ENCODE measurements at places on chromosomes 11 and 22.

GRCh38 chr22:48407256-48407955 is 1420.3 kb downstream of the BRD1 start:
- no peak for DNase-seq

GRCh38 chr11:101620026-101620425 is 36.2 kb upstream of the TRPC6 start:
- no peak for DNase-seq

GRCh38 chr11:102485095-102485722 is 32.6 kb upstream of the TMEM123 start:
- DNase-seq, result no peak

GRCh38 chr11:47571895-47572294 is 6.5 kb downstream of the PTPMT1 start:
- DNase-seq, result no peak

DNA sequence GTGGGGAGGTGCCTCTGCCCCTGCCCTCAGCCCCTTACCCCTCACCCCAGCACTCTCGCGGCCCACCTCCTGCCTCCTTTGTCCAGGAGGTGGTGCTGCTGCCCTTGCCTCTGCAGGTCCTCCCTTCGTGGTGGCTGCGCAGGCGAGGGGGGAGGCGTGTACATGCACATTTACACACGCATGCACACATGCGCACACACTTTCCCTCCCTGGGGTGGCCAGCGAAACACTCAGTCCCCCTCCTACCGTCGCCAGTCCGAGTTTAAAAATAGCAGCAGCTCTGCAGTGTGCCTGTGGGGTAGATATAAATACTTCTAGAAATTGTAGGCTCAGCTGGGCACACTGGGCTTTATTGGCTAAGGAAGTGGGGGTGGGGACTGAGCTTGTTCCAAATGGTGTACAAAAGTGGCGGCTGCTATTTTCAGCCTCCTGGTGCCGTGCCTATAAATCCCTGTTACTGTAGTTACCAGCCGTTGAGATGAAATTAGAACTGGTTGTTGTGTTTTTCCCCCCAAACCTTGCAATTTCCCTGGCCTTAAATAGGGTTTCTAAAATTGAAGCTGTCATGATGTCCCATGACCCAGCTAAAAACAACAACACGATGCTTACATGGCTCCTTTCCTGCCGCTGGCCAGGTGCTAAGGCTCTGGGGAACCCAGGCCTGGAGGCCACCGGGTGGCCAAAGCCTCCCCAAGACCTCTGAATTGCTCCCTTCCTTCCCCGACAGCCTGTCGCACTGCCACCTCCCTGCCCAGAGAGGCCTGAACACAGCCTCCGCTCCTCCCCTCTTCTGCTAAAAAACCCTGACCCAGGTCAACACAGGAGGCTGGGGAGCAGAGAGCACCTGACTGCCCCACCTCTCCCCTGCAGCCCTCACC is 12.4 kb downstream of the PICK1 start:
- DNase-seq, result peak; percentile 49

DNA sequence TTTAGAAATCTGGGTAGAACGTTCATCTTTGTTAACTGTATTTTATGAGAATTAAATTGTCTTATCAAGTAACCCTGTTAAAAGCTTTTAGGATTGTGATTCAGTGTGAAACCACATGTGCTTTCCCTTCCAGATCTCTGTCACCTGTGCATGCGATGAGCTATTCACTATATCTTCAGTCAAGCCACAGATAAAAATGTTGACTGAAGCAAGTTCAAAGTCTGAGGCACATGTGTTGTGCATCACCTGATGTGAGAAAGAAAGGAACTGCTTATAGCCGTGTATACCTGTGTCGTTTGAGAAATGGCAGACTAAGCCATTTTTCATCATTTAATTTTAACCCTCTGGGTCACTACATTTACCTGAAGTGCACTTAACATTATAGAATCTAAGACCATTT is 1088.9 kb upstream of the TENM4 start:
- DNase-seq, result no peak

- no peak for DNase-seq
Measured at GRCh38 chr11:76856106-76856505, 4.6 kb upstream of the ACER3 start.

- peak; percentile 87 for DNase-seq
Measured at GRCh38 chr22:41401781-41402648, 20.3 kb downstream of the TEF start.

DNA sequence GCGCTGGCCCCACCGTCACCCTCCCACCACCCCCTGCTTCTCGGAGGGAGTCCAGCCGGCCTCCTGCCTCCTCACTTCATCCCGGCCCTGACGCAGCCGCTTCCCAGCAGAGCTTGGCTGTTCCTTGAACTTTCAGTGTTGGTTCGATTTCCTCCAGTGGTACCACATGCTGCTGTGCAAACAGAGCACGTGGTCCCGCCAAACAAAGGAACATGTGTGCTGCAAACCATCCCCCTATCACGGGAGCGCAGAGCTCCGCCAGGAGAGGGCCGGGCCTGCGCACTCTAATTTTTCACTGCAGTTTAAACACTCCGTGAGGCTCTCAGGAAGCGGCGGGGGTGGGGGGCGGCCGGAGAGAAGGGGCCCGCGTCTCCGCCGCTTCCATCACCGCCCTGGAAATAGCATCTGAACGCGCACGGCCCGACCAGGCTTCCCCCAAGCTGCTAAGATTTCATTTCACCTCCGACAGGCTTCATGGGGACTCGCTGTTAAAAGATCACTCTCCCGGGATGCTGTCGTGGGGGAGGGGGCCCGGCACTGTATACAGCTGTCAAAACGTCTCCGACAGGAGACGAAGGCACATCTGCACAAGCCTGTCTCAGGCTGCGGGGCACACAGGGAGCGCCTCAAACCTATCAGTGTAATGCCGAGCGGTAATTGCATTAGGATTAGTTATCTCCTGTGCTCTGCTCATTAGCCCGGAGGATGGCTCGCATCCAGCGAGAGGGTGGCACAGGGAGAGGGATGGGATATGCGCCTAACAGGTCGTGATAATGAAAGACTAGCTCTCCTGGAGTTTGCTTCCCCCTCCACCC is 269.9 kb upstream of the SORL1-AS1 start:
- peak; percentile 94 for DNase-seq

- DNase-seq, result no peak
Measured at GRCh38 chr11:105611572-105612441, 1.9 kb downstream of the GRIA4 start.

DNA sequence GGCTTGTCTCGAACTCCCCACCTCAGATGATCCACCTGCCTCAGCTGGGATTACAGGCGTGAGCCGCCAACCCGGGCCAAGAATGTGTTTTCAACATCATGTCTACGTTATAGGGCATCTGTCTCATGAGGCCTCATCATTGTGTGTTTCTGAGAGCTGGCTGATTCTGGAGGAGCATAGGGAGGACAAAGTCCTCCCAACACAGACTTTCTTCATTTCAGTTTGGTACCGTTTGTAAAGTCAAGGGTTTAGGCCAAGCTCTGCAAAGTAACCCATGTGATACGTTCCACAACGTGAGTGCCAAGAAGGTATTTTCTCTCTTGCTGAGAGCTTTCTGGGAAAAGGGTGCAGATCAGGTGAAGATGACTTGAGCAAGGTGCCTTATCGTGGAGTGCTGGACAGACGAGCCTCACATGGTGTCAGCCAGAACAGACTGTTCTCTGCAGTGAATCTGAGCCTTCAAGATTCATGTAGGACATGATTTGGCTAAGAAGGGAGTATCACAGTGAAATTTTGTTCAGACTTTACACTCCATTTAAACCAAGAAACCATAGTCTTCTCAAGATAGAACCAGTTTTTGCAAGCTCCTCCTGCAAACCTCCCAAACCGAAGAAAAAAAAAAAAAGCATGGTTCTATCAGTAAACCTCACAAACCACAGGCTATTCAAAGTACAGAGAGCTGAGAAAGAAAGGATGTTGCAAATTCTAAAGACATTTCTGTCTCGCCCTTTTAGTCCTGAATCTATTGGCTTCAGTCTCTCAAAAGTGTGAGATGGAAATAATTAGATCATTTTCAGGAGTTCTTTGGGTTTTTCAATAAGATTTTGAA is 71.7 kb downstream of the DBX1 start:
- DNase-seq, result no peak

DNA sequence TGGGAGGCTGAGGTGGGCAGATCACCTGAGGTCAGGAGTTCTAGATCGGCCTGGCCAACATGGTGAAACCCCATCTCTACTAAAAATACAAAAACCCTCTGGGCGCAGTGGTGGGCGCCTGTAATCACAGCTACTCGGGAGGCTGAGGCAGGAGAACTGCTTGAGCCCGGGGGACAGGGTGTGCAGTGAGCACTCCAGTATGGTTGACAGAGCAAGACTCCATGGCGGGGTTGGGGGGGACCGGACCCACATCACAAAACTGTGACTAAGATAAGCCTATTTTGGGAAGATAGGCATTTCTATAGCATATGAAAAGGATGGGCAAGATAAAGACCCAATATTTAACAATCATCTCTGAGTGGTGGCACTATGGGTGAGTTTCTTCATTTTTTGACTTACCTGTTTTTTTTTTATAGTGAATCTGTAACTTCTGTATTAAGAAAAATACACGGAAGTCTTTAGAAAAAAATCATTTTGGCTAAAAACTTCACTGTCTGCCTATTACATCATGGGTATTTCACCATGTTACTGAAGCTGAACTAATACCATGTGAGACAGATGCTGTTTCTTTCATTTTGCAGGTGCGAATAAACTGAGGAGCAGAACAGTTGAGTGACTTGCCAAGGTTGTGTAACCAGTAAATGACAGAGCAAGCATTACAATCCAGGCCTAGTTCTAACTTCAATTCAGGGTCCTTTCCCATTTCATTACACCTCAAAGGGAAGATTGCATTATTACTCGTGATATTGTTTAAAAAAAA is 2.5 kb downstream of the CELF1 start:
- no peak for DNase-seq

DNA sequence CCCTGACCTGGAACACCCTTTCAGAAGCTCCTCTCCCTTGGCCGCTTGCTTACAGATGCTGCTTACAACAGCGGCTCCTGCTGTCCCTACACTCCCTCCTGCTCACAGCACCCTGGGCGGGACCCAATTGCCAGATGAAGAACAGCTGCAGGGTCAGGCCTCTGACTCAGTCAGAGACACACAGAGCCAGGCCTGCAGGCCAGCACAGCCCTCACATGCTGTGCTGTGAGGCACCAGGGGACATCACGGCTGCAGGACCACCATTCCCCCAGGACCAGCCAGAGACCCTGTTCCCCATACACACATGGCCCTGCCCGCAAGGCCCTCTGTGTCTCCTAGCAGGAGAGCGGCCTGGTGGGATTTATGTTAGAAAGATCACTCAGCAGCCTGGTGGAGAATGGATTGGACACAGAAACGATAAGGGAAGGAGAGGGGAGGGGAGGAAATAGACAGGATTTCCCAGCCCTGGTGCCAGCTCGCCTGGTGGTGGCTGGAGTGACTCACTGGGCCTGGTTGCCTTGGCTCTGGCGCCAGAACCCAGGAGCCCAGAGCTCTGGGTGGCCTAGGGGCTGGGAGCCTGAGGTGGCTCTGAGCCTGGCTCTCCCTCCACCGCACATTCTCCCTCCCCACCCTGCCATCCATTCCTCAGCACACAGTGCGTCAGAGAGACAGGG is 6.7 kb downstream of the CAPN5 start:
- DNase-seq, result peak; percentile 16

- DNase-seq, result no peak
Measured at GRCh38 chr11:22479208-22479607, 141.0 kb downstream of the SLC17A6 start.

GRCh38 chr11:58395581-58395980 is 11.1 kb downstream of the OR5B3 start:
- no peak for DNase-seq

DNA sequence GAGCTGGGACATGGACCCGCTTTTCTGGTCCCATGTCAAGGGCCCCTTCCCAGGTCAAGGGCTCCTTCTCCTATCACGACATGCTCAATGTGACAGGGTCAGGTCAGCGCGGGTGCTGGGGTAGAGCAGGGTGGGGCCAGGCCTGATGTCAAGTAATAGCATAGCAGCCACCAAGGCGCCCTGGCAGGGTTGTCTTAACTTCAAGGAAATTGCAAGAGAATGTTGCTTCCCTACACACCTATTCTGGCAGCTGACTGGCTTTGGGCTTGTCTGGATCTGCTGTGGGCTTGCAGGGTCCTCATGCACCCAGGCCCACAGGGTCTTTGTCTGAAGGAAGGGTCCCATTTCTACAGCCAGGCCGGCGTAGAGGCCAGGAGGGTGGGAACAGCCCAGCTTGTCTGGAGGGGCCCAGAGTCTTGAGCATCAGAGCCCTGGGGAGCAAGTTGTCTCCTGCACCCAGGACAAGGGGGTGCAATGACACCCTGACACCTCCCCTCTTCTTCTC is 71.4 kb downstream of the BUD13 start:
- DNase-seq, result no peak

DNA sequence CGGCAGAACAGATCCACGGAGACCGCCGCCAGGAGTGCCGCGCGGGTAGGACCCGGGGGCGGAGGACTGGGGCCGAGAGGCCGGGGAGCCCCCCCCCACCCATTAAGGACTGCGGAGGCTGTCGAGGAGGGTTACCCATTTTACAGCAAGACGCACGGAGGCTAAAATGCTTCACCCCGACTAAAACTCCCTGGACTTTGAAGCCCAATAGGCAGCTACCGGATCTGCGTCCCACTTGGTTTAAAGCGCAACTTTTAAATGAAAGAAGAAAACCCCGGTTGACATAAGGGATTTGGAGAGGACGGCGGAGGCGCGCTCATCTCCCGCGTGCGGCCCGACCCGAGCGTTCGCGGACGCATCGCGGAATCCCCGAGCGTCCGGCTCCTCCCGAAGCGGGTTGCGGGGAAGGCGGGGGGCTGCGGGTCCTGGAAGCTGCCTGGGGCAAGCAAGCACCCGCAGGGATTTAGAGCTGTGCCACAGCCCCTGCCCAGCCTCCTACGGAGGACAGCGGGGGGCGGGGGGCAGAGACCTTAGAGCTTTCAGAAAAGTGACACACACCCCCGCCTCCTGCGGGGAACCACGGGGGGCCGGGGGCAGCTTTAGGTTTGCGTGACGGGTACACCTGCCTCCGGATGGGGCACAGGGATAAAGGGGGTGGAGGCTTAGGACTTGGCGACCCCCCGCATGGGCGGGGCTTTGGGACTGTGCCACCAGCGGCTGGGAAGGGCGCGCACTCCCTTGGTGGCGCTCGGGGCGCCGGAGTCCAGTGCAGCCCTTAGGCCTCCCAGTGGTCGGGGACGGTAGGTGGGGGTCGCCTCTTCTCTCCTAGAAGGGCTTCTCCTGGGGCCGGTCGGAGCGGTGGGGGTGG is 760 bp upstream of the CELSR1 start:
- no peak for DNase-seq

GRCh38 chr11:47518212-47518964 is 34.5 kb downstream of the CELF1 start:
- no peak for DNase-seq

- no peak for DNase-seq
Measured at GRCh38 chr11:2772544-2773031, 72.8 kb upstream of the KCNQ1OT1 start.
